Stimulated activated naive CD4-positive, alpha-beta T cell (primary cell): ENCODE measurements at places on chromosomes 2 and 18.
A peak's percentile ranks its signal among the peaks of the same experiment; 100 is the strongest.

- DNase-seq, result no peak
Observed at GRCh38 chr18:2655954-2656236, 369 bp downstream of the SMCHD1 start.

GRCh38 chr2:213068676-213069359 is 82.6 kb downstream of the IKZF2 start:
- DNase-seq, result no peak

- DNase-seq, result no peak
Observed at GRCh38 chr18:2123077-2123476, 448.2 kb downstream of the METTL4 start.

DNA sequence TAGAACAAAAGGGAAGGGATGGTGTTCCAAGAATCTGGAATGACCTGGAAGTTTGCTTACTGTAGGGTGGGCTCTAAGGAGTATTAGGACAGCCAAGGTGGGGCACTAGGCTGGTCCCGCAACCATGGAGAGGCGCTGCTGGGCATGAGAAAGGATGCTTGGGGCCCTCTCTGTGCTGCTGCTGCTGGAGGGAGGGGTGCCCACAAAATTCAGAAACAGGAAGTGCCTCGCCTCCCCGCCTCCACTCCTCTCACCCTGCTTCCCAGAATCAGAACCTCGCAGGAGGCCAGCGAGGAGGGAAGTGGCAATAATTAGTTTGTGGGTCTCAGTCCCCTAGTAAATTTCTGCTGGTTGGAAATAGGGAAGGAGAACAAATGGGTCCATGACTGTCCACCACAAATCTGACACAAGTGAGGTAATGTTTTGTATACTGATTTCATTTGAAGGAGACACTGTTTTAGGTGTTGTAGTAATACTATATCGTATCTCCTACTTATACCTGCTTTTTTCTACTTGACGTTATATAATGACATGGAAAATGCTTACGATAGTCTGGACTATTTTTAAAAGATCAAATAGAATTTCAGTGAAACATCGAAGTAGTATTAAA is 7.9 kb upstream of the PDCL3 start:
- peak; percentile 16 for DNase-seq

- no peak for DNase-seq
Observed at GRCh38 chr2:96529376-96530143, 7.0 kb upstream of the ARID5A start.

- no peak for DNase-seq
Observed at GRCh38 chr2:203407496-203407895, 79.3 kb downstream of the ABI2 start.

DNA sequence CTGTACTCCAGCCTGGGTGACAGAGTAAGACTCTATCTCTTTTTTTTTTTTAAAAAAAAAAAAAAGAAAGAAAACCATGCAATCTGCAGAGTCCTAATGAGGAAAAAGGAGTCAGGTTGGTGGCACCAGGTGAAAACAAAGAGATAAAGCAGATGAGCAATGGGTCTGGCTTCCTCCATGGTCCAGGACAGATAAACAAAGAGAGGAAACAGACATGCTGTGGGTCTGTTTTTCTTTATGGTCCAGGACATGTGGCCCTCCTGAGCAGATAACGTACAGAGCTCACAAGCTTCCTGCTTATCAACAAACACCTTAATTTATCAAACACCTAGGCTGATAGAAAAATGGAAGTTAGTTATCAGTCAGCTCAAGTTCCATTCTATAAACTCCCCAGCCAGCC is 24.4 kb upstream of the TUBB6 start:
- no peak for DNase-seq

GRCh38 chr2:48397281-48397680 is 132.7 kb upstream of the STON1 start:
- DNase-seq, result no peak
